ENCODE measurements at places on chromosomes 11 and 22. TPM values are rescaled to one million over a fixed set of nuclear protein-coding genes. Genes with fewer than 3 reads are reported as not detected.
A peak's percentile ranks its signal among the peaks of the same experiment; 100 is the strongest.

- peak; percentile 70 for DNase-seq
- H3K27ac ChIP-seq = peak overlapping the region; percentile 77
- peaks cover 4% of the 10 kb centered on the region for H3K27me3 ChIP-seq
- no peaks in the 10 kb centered on the region for H3K4me1 ChIP-seq
- peak overlapping the region; percentile 39 for H3K4me3 ChIP-seq
These were observed 1.2 kb upstream of the TYMP start for GRCh38 chr22:50530877-50531545.

GRCh38 chr11:61526956-61527731, 18.6 kb downstream of the LRRC10B start:
- H3K4me1 ChIP-seq = no peaks in the 10 kb centered on the region
- no peaks in the 10 kb centered on the region for H3K27me3 ChIP-seq
- no peak overlapping the region for H3K4me3 ChIP-seq
- DNase-seq = no peak

DNA sequence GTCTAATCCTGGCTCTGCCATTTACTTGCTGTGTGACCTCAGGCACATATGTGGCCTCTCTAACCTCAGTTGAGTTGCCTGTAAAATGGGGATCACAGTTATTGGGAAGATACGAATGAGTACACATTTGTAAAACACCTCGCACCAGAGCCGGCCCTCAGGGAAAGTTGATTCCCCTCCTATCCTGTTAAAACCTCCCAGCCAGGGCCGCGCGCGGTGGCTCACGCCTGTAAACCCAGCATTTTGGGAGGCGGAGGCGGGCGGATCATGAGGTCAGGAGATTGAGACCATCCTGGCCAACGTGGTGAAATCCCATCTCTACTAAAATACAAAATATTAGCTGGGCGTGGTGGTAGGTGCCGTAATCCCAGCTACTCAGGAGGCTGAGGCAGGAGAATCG, 7.8 kb upstream of the MYBPC3 start:
- no peak for DNase-seq
- H3K4me3 ChIP-seq = no peak overlapping the region
- no peak overlapping the region for H3K27ac ChIP-seq
- no peaks in the 10 kb centered on the region for H3K27me3 ChIP-seq
- no peaks in the 10 kb centered on the region for H3K36me3 ChIP-seq

- no peaks in the 10 kb centered on the region for H3K36me3 ChIP-seq
- no peaks in the 10 kb centered on the region for H3K4me1 ChIP-seq
- no peak overlapping the region for H3K4me3 ChIP-seq
- no peaks in the 10 kb centered on the region for H3K27me3 ChIP-seq
- no peak for DNase-seq
- H3K27ac ChIP-seq = no peak overlapping the region
These were observed 34.1 kb upstream of the SMCO4 start for GRCh38 chr11:93577286-93577685.

DNA sequence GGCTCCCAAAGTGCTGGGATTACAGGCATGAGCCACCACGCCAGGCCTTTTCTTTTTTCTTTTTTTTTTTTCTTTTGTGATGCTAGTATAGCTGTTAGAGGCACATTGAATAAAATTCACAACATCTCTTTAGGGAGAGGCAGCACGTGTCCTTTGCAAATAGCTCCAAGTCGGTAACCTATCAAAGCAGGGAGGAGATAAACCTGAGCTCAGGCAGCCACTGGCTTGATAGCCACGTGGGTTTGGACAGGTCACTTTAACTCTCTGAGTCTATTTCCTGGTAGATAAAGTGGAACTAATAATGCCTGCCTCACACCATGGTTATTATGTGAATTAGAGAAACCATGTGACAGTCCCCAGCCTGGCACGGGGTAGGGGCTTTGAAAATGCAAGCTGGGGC, 43.1 kb upstream of the ATXN10 start:
- H3K27me3 ChIP-seq = no peaks in the 10 kb centered on the region
- H3K27ac ChIP-seq = no peak overlapping the region
- no peak overlapping the region for H3K4me3 ChIP-seq
- no peaks in the 10 kb centered on the region for H3K4me1 ChIP-seq
- DNase-seq = no peak

DNA sequence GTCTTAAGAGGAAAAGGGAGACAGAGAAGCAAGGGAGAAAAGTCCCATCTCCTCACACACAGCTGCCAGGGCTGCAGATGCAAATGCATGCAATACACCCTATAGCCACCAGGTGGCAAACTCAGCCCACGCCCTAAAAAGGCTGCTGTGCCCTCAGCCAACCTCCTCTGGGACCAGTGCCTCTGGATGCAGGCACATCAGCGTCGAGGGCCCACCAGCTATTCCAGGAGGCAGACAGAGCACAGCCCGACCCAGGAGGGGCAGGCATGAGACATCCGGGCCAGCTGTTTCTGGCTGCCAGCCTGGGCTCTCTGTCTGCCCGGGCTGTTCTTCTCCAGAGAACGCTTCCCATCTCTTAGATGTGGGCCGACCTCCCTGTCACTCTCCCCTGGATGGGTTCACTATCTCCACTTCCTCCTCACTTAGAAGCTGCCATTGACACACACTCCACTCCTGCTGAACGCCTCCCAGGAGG, 39.7 kb downstream of the TPBGL start:
- H3K4me1 ChIP-seq = no peaks in the 10 kb centered on the region
- H3K27ac ChIP-seq = no peak overlapping the region
- H3K4me3 ChIP-seq = no peak overlapping the region
- H3K27me3 ChIP-seq = no peaks in the 10 kb centered on the region

DNA sequence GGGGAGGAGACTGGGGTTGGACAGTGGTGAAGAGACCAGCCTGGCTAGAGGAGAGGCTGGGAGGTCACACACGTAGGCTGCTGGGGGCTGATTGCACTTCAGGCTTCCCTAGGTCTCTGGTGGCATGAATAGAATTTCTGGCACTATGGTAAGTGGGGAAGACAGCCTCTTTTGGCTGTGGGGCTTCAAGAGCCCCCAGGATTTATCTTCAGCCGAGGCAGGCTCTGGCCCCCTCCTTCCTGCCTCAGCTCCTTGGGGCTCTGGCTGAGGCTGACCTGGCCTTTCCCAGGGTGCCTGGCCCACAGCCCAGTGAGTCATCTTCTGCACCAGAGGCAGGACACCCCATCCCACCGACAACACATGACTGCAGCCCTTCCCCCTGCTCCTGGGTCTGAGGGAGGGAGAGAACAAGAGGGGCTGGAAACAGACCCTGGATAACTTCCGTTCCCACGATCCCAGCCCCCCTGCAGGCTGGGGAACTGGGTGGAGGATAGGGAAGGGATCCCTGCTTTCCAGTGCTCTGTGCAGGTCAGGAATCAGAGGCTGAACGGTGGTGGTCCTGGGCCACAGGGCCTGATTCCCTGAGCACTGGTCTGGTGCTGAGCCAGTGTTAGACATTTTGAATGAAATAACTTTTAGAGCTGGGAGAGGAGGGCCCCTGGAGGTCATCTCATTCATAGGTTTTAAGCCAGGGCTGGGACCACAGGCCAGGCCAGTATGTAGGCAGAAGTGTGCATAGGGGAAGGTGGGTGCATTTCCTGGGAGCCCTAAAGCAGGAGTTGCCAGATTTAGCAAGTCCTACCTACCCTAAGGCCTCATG, 26.5 kb downstream of the ARHGEF17 start:
- DNase-seq = peak; percentile 93
- H3K36me3 ChIP-seq = no peaks in the 10 kb centered on the region
- peak overlapping the region; percentile 82 for H3K27ac ChIP-seq
- peaks cover 31% of the 10 kb centered on the region for H3K4me1 ChIP-seq
- H3K4me3 ChIP-seq = no peak overlapping the region

- no peaks in the 10 kb centered on the region for H3K4me1 ChIP-seq
- H3K36me3 ChIP-seq = no peaks in the 10 kb centered on the region
- H3K27ac ChIP-seq = no peak overlapping the region
- DNase-seq = no peak
- no peak overlapping the region for H3K4me3 ChIP-seq
- H3K27me3 ChIP-seq = no peaks in the 10 kb centered on the region
These were observed 33.0 kb upstream of the NARS2 start for GRCh38 chr11:78607696-78608095.

DNA sequence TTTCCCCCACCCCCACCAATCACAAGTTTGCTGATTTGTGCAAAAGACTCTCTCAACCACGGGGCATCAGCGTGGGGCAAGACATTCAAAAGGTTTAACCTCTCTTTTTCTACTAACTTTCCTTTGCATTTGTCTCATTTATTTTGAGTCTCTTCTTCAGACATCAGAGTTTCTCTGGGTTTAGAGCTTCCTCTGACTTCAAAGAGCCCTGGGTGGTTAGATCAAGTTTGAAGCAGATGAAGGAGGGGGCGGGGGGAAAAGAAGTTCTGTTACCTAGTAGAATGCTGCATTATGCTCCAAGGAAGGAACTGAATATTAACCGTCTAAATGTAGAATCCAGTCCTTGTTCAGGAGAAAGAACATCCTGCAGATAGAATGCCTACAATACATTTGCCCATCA, 24.5 kb downstream of the GAS2 start:
- no peaks in the 10 kb centered on the region for H3K4me1 ChIP-seq
- no peaks in the 10 kb centered on the region for H3K27me3 ChIP-seq
- no peak overlapping the region for H3K27ac ChIP-seq
- no peaks in the 10 kb centered on the region for H3K36me3 ChIP-seq

GRCh38 chr11:2669634-2670469, 29.9 kb downstream of the KCNQ1OT1 start:
- no peaks in the 10 kb centered on the region for H3K36me3 ChIP-seq
- no peaks in the 10 kb centered on the region for H3K27me3 ChIP-seq
- no peak overlapping the region for H3K27ac ChIP-seq
- DNase-seq = peak; percentile 3
- no peak overlapping the region for H3K4me3 ChIP-seq

DNA sequence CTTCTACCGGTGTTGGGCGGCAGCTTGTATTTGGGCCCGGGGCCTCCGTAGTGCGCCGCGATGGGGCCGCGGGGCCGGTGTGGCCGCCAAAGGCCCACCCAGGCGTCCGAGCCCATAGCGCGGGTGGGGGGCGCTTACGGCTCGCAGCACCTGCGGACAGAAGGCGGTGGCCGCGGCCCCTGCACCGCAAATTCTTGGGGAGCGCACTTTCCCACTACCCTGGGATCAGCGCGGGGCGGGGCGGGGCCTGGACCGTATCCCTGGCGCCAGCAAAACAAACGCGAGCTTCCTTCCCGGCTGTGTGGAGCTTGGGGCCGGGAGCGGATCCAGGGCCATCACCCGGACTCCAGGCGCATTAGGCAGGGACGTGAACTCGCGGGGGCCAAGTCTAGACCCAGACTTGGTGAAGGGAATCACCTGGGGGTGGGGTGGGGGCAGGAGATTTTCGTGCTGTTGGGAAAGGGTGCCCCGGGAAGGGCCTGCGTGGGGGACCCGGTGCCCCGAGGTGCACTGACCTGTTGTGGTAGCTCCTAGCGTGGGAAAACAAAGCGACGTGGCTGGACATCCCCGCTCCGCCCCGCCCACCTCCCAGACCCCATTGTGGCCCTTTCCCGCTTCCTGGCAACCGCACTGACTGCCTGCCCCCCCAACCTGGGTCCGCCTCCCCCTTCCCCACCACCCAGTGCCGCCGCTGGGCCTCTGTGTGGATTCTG, 2.3 kb upstream of the TYMP start:
- H3K4me1 ChIP-seq = peaks cover 11% of the 10 kb centered on the region
- no peaks in the 10 kb centered on the region for H3K36me3 ChIP-seq
- peak overlapping the region; percentile 85 for H3K27ac ChIP-seq
- peak; percentile 72 for DNase-seq
- H3K27me3 ChIP-seq = peaks cover 24% of the 10 kb centered on the region
- peak overlapping the region; percentile 39 for H3K4me3 ChIP-seq

GRCh38 chr22:33271390-33272161, 213.4 kb upstream of the SYN3 start:
- H3K4me1 ChIP-seq = no peaks in the 10 kb centered on the region
- H3K27me3 ChIP-seq = no peaks in the 10 kb centered on the region
- no peak overlapping the region for H3K27ac ChIP-seq
- H3K36me3 ChIP-seq = no peaks in the 10 kb centered on the region

DNA sequence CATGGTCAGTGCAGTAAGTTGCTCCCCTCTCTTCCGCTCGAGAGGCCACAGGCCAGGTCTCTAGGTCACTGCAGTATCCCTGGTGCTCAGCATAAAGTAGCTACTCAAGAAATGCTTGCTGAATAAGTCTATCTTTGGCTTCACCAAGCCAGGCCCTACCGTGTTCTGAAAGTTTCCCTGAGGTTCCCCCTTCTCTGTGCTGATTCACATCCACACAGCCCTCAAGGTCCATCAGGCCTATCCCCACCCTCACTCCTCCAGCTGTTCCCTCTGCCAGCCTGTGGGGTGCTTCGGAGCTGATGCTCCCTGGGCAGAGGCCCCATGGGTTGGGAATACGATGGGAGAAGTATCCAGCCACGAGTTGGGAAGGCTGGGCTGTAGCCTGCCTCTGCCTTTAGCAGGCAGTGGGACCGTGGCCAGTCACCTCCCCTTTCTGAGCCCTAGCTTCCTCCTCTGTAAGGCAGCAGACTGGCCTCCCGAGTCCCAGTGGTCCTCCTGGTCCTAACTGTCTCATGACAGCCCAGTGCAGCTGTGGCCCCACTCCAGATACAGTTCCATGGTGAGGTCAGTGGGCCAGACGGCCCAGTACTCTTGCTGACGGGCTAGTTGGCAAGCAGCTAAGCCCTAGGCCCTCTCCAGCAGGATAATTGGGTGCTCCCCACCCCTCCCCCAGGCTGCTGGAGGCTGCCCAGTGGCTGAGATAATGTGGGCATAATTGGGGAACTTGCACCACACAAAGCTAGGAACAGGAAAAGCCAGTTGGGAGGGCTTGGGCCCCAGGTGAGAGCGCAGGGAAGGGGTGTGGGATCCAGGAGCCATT, 48.2 kb downstream of the NECTIN1 start:
- H3K4me1 ChIP-seq = no peaks in the 10 kb centered on the region
- H3K36me3 ChIP-seq = no peaks in the 10 kb centered on the region
- no peak overlapping the region for H3K4me3 ChIP-seq

- no peaks in the 10 kb centered on the region for H3K27me3 ChIP-seq
- no peak for DNase-seq
- no peak overlapping the region for H3K27ac ChIP-seq
- no peak overlapping the region for H3K4me3 ChIP-seq
- H3K36me3 ChIP-seq = no peaks in the 10 kb centered on the region
These were observed 1401.4 kb upstream of the TENM4 start for GRCh38 chr11:80842246-80842645.

DNA sequence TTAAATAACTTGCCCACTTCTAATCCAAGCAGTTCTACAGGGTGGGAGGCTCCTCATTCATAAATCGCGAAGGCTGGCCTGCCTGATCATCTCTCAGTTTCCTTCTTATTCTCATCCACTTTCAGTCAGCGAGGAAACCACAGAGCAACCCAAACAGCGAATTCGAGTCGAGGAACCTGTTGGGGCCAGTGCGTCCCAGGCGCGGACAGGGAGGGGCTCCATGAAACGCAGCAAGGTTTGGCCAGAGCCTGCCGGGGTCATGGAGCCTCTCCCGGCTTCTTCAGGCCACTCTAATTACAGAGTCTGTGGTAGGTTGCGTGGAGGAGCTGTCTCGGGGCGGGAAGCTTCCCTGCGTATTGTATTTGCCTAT, 741 bp upstream of the NAV2 start:
- no peaks in the 10 kb centered on the region for H3K36me3 ChIP-seq
- H3K27ac ChIP-seq = peak overlapping the region; percentile 89
- no peak for DNase-seq
- H3K27me3 ChIP-seq = no peaks in the 10 kb centered on the region

F2 gene
- 0.27 TPM for total RNA-seq

DNAJB7 gene
- not detected for total RNA-seq

APOL4 gene
- 35.2 TPM for total RNA-seq

NRIP3 gene
- 3.3 TPM for total RNA-seq

SPDYC gene
- not detected for total RNA-seq

DDTL gene
- 0.26 TPM for total RNA-seq

DERL3 gene
- total RNA-seq = 0.95 TPM

DDI1 gene
- total RNA-seq = not detected

Data from uterus (tissue), 4 donors.